ENCODE measurements at places on chromosomes 13 and 19. TPM values are rescaled to one million over a fixed set of nuclear protein-coding genes. Genes with fewer than 3 reads are reported as not detected.

The GPR18 gene
- total RNA-seq: not detected

The OR7D2 gene
- not detected for total RNA-seq

The PRODH2 gene
- total RNA-seq: not detected

The ATP4B gene
- 0.20 TPM for total RNA-seq

The CERS1 gene
- 32.8 TPM for total RNA-seq

The YJEFN3 gene
- total RNA-seq: 9.2 TPM

The CPT1C gene
- total RNA-seq: 32.4 TPM

The RASAL3 gene
- 1.9 TPM for total RNA-seq

The FFAR1 gene
- total RNA-seq: not detected

The CACNA1A gene
- 56.7 TPM for total RNA-seq

The FAM83E gene
- total RNA-seq: not detected

The DAND5 gene
- 0.28 TPM for total RNA-seq

The SLC8A2 gene
- 3.2 TPM for total RNA-seq

The ACTN4 gene
- 142 TPM for total RNA-seq

The RLN3 gene
- total RNA-seq: not detected

The LPAR6 gene
- total RNA-seq: 65.8 TPM

The LILRA5 gene
- 0.50 TPM for total RNA-seq

The PLPPR3 gene
- total RNA-seq: 29.3 TPM

The VSTM1 gene
- 1.8 TPM for total RNA-seq

The CRB3 gene
- 0.44 TPM for total RNA-seq

The CD79A gene
- total RNA-seq: 0.59 TPM

The RDH13 gene
- total RNA-seq: 18.8 TPM

The VSTM2B gene
- total RNA-seq: 7.2 TPM

The NUCB1 gene
- total RNA-seq: 149 TPM

Measured in spinal cord (tissue), 10 donors.